ENCODE measurements at places on chromosomes 12 and 14.
A peak's percentile ranks its signal among the peaks of the same experiment; 100 is the strongest.

GRCh38 chr14:33742166-33742565, 208.7 kb downstream of the EGLN3 start:
- DNase-seq, result no peak

DNA sequence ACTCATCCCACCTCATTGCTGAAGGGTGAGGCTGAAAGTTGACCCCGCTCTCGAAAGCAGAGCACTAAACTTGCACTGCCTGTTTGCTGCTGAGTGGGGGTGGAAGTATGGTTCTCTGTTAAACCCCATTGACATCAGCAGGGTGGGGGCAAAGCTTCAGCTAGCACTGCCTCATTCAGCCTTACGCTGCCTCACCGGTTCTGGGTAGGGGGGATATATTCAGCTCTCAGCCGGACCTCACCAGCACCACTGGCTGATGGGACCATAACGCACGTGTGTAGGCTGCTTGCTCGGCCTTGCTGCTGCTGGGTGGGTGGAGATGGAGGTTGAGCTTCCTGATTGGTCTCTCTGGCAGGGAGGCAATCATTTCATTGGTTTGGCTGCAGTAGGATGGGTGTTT, 265.7 kb upstream of the RTL1 start:
- DNase-seq, result no peak

GRCh38 chr14:93955850-93956481, 20.4 kb downstream of the ASB2 start:
- DNase-seq, result no peak

DNA sequence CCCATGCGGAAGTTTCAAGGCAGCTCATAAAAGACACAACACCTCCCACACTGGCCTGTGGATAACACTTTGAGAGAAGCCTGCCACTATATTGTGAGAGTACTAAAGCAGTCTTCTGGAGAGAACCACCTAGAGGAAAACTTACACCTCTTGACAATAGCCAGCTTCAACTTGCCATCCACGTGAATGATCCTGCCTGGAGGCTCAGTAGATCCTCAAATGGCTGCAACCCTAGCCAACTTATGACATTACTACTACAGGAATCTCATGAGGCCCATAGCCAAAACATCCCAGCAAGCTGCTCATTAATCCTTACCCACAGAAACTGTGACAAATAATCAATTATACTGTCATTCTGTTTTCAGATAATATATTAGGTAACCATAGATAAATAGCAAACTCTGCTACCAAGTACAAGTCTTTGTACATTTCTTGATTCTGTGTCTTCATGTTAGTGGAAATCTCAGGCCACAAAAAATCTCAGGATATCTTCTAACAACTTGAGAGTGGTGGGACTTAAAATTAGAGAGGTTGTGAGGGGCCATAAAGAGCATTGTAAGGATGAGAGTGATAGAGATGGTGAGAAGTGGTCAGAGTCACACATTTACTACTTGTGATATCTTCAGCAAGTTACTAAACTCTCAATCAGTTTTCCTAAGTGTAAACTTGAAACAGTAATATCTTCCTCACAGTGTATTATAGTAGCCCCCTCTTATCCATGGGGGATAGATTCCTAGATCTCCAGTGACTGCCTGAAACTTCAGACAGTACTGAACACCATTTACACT, 368.0 kb downstream of the C12orf50 start:
- no peak for DNase-seq

- DNase-seq, result no peak
Measured at GRCh38 chr12:9364224-9365176, 156.3 kb upstream of the PZP start.

GRCh38 chr14:33369041-33369440, 430.4 kb downstream of the NPAS3 start:
- no peak for DNase-seq

DNA sequence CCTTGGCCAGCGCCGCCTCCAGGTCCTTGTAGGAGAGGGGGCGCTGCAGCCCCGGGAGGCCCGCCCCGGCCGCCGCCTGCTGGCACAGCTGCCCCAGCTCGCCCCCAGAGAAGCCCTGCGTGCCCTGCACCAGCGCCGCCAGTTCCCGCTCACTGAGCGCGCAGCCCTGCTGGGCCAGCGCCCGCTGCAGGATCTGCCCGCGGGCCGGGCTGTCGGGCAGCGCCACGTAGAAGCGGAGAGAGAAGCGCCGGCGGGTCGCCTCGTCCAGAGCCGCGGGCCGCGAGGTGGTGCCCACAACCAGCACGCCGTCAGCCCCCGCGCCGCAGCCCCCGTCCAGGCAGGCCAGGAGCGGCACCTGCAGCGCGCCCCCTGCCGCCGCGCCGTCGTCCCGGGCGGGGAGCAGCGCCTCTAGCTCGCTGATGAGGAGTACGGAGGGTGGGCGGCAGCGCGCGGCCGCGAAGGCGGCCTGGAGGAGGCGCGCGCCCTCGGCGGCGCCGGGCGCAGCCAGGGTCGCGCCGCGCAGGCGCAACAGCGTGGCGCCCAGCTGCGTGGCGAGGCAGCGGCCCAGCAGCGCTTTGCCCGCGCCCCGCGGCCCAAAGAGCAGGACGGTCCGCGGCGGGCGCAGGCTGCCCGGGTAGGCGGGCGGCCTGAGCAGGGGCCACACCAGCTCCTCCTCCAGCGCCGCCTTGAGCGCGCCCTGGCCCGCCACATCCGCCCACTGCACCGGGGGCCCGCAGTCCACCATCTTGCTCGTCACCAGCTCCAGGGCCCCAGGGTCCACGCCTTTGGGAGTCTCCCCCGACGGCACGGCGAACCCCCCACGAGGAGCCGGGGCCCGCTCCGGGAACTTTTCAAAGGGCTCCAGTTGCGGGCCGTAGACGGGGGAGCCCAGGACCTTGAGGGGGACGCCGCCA, 27.7 kb downstream of the FIGNL2 start:
- DNase-seq, result peak; percentile 14

DNA sequence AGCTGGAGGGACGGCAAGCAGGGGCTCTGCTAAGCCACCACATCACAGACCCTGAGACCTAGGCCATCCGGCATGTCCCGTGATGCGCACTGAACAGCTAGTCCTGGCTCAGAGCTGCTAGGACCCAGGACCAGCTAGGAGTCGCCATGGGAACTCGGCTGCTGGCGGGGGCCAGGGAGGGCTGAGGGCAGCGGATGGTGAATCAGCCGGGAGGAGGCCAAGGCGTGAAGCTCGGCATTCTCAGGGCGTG, 5.1 kb downstream of the AHNAK2 start:
- DNase-seq, result no peak

DNA sequence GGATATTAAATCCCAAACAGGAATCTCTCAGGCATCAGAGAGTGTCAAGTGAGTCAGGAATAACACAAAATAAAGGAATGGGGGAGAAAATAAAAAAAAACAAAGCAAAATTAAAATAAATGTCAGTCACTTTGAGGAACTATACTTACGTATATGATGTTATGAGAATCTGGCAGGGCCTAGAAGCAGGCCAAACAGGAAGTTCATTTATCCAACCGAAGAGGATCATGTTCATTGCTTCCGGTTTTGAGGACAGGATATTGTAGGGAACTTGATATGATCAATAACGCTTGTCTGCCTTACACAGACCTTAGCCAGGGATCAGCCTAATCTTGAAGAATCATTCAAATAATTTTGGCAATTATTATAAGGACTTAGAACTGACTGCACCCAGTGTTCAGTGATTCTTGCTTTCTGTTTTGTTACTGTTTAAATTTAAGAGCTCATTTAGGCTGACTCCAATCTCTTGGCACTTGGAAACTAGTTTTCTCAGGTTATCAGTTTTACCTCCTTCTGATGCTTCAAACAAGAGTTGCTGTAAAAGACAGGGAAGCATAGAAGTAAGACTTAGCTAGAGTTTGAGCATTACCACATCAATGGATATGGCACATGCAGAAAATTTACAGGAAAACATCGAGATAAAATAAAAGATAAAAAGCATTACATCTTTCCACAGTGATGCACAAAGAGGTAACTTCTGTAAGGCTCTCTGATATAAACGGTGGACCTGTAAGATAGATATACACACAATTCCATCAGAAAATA, 53.4 kb downstream of the ZFC3H1 start:
- DNase-seq, result no peak

DNA sequence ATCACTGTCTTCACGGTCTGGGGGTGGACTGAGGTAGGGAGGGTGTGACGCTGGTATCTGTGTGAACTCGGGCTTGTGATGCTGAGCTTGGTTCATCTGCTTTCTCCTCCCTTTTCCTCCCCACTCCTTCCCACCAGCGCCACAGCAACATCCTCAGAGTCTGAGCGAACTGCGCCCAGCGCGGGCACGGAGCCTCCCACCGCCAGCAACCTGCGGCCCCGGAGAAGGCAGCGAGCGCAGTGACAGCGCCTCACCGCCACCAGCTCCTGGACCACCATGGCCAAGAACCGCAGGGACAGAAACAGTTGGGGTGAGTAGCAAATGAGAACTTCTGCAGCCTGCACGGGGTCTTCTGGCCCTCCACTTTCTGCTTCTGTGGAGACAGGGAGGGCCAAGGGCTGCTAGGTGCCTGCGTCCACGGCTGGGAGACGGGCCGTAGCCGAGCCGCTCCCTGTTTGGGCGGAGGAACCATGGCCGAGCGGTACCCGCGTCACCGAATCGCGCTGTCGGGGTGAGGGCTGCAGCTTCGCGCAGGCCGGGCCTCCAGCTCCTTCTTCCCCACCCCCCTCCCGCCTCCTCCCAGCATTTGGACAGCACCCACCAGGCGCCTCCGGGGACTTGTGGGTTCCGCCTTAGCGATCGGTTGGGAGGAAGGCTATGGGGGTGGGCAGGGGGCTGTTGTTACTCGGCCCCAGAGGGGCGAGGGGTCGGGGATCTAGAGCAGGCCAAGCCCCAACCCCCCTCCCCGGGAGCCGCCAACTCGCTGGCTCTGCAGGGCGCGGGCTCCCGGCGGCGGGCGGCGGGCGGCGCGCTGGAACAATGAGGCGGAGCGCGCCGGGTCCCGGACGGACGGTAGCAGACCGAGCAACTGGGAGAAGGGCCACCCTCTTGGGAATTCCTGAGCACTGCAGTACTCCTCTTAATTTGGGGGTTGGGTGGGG, at the start of gene ATL1:
Gene ATL1, plus strand, starts transcription at position 156 of the 941 bp plus-strand sequence. Its CDS starts 121 bp downstream, at position 277.
- DNase-seq, result no peak

- DNase-seq, result no peak
Measured at GRCh38 chr12:16369156-16369555, 21.7 kb downstream of the MGST1 start.

DNA sequence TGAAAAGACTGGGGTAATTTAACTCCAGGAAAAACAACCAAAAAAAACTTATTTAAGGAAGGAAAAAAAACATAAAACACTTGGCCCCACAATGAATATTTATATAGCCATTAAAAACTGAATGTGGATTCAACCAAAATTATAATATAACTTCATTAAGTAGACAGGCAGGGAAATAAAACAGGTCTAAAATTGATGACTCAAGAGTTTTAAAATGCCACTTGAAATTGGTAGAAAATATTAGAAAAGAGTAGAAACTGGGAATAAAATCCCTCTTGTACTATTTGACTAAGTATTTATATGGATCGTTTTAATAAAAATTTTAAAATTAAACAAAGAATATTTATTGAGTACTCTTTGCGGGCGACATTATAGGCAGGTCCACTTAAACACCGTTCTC, 28.8 kb downstream of the RPS6KA5 start:
- DNase-seq, result no peak

GRCh38 chr12:52050116-52050757, 1.0 kb upstream of the NR4A1 start:
- DNase-seq, result no peak

DNA sequence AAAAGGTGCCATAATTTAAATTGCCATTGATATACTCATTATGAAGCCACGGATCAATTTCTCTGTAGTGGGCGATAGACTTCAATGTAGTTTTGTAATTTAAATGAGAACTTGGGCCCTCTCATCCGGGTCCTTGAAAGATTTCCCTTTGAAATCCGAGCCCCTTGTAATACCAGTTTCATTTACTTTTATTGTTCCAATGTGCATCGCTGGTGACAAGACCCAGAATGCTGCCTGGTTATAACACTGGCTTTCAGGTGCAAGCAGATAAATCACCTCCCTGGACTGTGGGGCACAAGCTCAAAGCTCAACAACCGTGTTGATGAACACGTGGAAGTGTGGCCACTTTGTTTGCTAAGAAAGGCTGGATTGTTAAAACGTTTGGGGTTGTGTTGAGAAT, 68.9 kb upstream of the FZD10 start:
- DNase-seq, result no peak

DNA sequence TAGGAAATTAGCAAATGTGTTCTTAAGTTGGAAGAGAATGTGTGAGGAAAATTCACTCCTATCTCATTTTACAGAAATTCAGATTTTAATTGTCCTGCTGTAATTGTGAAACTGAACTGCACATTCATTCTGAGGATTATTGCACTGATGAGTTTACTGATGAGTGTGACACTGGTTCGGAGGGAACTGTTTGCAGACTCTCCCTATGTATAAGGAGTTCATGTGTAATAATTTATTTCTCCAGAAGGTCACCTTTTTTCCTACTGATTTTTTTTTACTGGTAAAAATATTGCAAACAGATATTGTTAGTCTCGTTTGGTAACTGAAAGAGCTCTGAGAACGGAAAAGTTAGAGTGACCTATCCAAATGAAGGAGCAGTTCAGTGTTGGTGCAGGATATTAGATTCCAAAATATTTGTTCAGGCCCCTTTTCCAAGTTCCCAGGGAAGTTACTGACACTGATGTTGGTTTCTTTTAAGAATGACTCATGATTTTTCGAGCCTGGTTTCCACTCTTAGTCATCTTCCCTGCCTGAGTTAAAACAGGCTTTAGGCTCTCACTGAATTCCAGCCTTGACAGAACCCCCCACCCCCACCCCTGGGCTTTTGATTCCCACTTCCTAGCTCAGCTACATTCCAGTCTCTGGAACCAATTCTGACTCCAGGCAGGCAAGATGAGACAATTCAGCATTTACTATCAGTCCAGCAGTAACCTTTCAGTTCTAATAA, 18.4 kb downstream of the ANO6 start:
- DNase-seq, result no peak

DNA sequence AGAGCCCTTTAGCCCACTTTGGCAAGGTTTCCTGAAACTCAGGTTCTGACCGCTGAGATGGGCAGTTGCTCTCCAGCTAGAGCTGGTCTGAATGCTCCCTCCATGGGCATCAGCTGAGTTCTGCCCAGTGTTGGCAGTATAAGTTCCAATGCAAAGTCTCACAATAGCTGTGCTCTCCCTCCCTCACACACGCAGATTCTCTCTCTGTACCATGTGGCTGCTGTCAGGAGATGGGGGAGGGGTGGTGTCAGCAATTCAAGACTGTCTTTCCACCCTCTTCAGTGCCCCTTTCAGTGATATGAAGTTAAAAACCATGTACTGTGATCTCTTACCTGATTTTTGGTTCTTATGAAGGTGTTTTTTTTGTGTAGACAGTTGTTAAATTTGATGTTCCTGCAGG, 164.3 kb upstream of the PLEKHA5 start:
- no peak for DNase-seq

Measured in NCI-H1048 (cell line).